ENCODE measurements at places on chromosomes 7 and 10.

GRCh38 chr7:151008143-151008510 is 16.2 kb downstream of the ATG9B start:
- no peak for DNase-seq

- no peak for DNase-seq
Measured at GRCh38 chr7:138170959-138171703, 94.9 kb downstream of the AKR1D1 start.

DNA sequence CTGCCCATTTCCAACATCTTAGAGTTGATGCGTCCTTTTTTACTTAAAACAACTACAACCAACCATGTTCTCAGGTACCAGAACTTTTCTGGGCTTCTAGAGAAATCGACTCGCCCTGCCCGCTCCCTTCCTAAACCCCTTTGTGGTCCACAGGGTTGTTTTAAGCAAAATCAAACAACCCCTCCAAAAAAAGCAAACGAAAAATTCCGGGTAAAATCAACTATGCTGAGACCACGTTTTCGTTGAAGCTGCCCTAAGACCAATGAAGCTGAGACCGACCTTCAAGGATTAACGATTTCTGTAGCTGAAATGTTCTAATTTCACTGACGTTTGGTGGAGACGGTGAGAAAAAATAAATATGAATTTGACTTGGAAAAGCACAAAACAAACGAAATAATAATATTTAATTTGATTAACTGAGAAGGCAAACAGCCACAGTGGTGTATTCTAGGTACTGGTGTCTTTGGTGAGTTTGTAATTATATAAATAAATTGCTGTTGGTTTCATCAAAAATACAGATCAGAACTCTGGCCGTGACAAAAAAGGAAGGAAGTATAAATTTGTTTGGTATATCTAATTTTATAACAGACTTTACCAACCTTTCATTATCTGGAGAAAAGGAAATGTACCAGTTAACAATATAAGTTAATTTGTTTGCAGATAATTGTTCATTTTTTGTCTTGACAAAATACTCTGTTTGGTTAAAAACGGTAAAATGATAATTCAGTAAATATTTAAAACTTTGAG is 4.7 kb upstream of the IGF2BP3 start:
- no peak for DNase-seq

DNA sequence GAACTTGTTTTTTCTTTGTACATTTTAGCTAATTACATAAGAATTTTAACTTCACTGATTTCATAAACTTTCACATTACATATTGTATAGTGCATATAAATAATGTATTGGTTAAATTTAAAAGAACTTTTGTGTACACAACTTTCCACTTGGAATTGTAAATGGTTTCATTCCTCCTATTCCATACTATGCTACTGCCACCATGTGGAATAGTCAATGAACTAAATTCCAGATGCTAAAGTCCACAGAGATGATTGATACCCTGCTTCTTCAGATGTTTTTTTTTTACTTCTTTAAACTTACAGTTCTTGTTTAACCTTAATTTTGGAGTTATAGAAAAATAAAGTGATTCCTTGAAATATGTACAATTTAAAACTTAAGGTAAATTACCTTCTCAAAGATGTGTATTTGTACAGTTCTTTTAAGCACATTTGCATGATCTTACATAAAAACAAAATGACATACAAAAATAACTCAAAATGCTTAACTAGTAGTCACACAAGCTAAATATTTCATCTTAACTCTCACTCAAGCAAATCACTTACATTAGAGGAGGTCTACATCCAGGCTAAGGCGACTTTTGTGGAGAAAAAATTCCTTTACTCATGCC is 247.6 kb upstream of the HGF start:
- no peak for DNase-seq

GRCh38 chr7:7051206-7051877 is 131.0 kb upstream of the C1GALT1 start:
- no peak for DNase-seq
